ENCODE measurements at places on chromosomes 1 and 21. TPM values are rescaled to one million over a fixed set of nuclear protein-coding genes. Genes with fewer than 3 reads are reported as not detected.

Gene KIF2C
- 72.9 TPM for total RNA-seq

Gene PEX19
- 55.9 TPM for total RNA-seq

Gene C4BPA
- total RNA-seq: not detected

Gene DIRAS3
- not detected for total RNA-seq

Gene CCDC190
- total RNA-seq: not detected

Gene ADCY10
- not detected for total RNA-seq

Gene CYP4A22
- total RNA-seq: not detected

Gene CRB1
- not detected for total RNA-seq

Gene PLCH2
- 2.9 TPM for total RNA-seq

Gene MAP3K7CL
- total RNA-seq: 3.8 TPM

Gene MEGF6
- 2.1 TPM for total RNA-seq

Gene FAM72A
- 32.3 TPM for total RNA-seq

Gene HAO2
- not detected for total RNA-seq

Gene SMPDL3B
- total RNA-seq: 0.29 TPM

Gene SPRR2A
- not detected for total RNA-seq

Gene DYRK3
- total RNA-seq: 23.3 TPM

Gene RAB42
- 0.27 TPM for total RNA-seq

Gene C1orf210
- not detected for total RNA-seq

Gene VWA5B1
- not detected for total RNA-seq

Gene TAS1R1
- not detected for total RNA-seq

Data from activated T-helper 1 cell treated with anti-CD3 and anti-CD28 coated beads, Interleukin-12 subunit alpha, Interleukin-12 subunit beta, Interleukin-2, Interleukin-4 antibody, amounts not matched to agents 30 ng/mL and 10 ng/mL and 1 ng/mL, durations not matched to agents 14 hours and 24 hours and 36 hours (primary cell).